ENCODE measurements at places on chromosomes 1 and 21. TPM values are rescaled to one million over a fixed set of nuclear protein-coding genes. Genes with fewer than 3 reads are reported as not detected.

The LRRN2 gene
- 2.8 TPM for total RNA-seq

DNA sequence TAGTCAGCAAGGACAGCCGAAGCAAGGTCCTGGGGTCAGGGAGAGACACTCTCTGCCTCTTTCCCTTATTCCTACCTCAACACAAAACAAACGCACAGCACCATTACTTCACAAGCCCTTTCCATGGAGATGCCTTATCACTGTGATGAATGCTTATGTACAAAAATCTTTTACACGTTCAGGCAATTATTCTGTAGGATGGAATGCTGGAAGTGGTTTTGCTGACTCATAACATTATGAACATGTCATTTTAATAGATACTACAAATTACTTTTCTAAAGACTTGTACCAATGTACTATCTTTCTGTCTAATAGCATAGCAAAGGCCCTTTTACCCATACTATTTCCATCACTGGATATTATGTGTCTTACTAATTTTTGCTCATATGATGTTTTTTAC is 98.4 kb downstream of the TTLL7 start:
- no peak for DNase-seq

GRCh38 chr1:241336335-241336734 is 20.7 kb downstream of the RGS7 start:
- DNase-seq: no peak

GRCh38 chr1:46784666-46785065 is 14.2 kb upstream of the CYP4B1 start:
- no peak for DNase-seq

DNA sequence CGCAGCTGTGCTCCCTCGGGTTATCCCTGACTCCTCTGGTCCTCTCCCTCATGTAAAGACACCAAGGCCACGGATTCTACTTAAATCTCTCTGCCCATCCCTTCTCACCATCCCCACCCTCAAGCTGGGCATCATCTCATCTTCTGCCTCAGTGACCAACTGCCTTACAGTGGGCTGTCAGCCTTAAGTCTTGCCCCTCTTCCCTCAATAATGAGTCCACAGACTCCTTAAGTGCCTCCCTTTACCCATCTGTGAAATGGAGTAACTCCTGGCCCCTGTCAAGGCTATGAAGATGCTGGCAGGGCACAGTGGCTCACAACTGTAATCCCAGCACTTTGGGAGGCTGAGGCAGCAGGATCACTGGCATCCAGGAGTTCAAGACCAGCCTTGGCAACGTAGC is 12.1 kb downstream of the SH3BGRL3 start:
- DNase-seq: no peak

- no peak for DNase-seq
These were observed 17.1 kb upstream of the SPAG17 start for GRCh38 chr1:118202076-118202608.

- no peak for DNase-seq
These were observed 139.3 kb upstream of the HMCN1 start for GRCh38 chr1:185594786-185595410.

Measured in thyroid gland (tissue), 4 donors.